ENCODE measurements at places on chromosomes 1 and 21.

DNA sequence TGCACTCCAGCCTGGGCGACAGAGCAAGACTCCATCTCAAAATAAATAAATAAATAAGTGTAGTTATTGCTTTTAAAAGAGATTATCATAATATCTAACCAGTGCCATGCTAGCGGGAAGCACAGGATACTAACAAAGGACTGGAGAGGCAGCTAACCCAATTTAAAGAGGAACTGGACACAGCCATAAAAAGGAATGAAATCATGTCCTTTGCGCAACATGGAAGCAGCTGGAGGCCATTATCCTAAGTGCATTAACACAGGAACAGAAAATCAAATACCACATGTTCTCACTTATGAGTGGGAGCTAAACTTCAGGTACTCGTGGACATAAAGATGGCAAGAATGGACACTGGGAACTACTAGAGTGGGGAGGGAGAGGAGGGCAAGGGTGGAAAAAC lies 54.9 kb downstream of the TM2D1 start:
- DNase-seq = no peak

DNA sequence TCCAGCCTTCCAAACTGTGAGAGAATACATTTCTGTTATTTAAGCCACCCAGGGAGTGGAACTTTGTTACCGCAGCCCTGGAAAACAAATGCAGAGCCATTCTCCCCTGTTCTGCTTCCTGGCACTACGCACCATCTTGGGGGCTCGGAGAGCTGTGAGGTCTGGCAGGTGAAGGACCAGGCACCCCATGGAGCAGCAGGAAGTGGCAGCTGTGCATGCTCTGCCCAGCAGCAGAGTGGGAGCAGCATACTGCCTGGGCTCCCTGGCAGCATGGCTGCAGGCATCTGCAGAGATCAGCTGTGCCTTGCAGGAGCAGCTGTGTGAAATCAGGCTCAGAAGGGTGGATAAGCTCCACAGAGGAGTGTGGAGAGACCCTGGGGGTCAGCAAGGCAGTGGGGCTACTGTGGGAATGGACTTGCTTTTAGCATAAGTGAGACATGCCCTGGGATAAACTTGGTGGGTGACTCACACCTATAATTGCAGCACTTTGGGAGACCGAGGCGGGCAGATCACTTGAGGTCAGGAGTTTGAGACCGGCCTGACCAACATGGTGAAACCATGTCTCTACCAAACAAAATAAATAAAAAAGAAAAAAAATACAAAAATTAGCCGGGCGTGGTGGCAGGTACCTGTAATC lies 17.7 kb upstream of the ZSCAN20 start:
- DNase-seq = no peak

DNA sequence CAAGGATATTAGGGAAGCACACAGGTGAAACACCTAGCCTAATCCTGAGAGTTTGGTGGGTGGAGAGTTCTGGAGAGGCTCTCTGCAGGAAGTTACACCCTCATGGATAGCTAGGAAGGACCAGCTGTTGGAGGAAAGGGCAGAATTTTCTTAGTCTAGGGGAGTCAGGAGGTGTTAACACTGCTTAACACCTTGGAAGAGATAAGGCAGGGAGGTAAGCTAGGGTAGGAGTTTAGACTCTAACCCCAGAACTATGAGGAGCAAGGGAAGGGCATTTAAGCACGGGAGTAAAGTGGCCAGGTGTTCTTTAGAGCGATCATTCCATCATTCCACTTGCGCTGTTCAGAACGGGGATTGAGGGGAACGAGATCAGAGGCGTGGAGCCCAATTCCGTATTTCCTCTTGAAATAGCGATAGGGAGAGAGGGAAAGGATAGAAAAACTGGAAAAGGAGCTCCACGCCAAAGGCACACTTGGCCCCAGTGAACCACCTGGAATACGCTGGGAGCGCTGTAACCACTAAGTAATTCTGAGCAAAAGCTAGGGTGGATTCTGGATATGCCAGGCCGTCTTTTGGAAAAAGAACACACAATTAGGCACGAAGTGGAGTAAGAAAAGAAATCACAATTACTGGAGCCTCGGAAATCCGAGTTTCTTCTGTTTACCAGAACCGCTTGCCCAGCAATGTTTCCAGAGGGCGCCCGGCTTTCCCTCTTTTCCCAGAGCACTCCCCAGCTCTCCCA lies 1.5 kb upstream of the GPR137B start:
- DNase-seq = no peak

- peak; percentile 66 for DNase-seq
These were observed at the start of gene UBE2Q1 for GRCh38 chr1:154557939-154558719. TSS of gene UBE2Q1 (minus strand) at chr1:154558662. CDS start at chr1:154558553, 109 bp downstream.

GRCh38 chr1:224098007-224098406 lies 15.9 kb upstream of the FBXO28 start:
- DNase-seq = no peak

DNA sequence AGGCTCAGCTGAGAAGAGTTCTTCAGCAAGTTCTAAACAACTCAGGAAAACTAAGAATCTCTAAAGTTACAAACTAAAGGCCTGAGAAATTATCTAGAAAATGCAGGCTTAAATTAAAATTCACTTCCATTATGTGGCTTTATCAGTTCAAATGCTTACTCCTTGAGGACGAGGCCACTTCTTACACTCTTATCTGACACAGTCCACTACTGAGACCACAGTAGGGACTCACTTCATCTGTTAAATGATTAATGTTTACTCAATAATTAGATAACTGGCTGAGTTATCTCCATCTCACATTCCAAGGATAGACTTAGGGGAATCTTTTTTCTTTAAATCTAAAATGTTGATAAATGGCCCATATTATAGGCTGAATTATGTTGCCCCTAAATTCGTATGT lies 1.6 kb downstream of the C1orf141 start:
- no peak for DNase-seq

DNA sequence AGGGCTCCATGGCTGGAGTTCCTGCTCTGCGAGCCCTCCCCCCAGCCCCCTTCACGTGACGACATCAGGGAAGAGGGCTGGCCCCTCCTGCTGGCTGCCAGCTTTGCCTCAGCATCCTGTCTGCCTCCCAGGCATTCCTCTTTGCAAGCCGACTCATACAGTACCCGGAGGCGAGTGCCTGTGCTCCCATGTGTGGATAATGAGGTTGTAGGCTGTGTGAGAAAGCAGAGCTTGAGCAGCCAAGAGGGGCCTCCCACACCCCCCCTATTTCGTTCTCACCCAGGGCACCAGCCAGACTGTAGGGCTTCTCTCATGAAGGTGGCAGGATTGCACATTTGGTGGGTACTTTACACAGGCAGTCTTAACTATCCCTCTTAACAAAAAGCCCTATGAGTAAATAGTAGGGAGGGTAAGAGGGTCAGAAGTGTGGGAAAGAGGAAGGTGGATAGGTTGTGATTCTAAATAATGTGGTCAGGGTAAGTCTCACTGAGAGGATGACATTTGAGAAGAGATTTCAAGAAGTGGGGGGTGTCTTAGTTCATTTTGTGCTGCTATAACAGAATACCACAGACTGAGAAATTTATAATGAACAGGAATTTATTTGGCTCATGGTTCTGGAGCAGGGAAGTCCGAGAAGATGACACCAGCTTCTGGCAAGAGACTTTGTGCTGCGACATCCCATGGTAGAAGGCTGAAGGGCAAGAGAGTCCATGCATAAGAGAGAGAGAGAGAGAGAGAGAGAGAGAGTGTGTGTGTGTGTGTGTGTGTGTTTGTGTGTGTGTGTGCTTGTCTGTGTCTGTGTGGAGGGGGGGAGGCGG lies 113.5 kb downstream of the OMA1 start:
- DNase-seq = peak; percentile 33

DNA sequence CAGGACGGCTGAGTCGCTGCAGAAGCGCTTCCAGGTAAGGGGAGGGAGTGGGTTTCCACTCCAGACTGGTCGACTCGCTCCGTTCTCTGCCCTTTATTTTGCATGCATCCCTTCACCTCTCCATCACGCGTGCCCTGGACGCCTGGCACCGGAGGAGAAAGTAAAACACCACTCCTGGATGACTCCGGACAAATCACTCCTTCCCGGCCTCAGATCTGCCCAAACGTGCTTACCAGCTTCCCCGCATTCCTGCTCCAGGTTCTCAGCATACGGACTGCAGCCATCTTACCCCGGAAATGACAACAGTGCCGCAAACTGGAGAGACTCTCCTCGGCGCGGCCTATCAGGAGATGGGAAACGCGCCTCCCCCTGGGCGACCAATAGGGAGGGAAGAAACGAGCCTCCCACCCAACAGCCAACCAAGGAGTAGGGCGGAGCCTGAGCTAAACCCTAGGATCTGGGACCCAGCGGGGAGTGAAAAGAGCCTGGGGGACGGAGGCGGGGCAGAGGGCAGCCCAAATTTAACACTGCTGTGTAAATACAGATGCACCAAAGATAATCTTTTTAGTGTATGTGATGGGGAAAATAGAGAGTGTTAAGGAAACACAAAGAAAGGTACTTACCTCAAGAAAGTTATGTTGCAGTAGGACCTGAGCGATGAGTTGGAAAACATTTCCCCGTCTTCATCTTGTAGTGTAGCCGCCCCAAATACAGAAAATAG lies at the start of gene DBT:
Gene DBT (minus strand): TSS at position 298 of the 721 bp plus-strand sequence. CDS start 14 bp downstream, at position 284.
- peak; percentile 93 for DNase-seq

- no peak for DNase-seq
These were observed 11.9 kb upstream of the NIBAN1 start for GRCh38 chr1:184986250-184986649.

GRCh38 chr21:44955798-44956175 lies 16.0 kb downstream of the SLX9 start:
- DNase-seq = no peak

- peak; percentile 78 for DNase-seq
These were observed 157.7 kb downstream of the TOMM20 start for GRCh38 chr1:234970731-234971476.

GRCh38 chr1:186648613-186649012 lies 31.6 kb downstream of the PTGS2 start:
- no peak for DNase-seq

- DNase-seq = no peak
These were observed 83.6 kb downstream of the CAMTA1 start for GRCh38 chr1:6868660-6869380.

GRCh38 chr1:116679091-116679827 lies 11.7 kb upstream of the IGSF3 start:
- no peak for DNase-seq

DNA sequence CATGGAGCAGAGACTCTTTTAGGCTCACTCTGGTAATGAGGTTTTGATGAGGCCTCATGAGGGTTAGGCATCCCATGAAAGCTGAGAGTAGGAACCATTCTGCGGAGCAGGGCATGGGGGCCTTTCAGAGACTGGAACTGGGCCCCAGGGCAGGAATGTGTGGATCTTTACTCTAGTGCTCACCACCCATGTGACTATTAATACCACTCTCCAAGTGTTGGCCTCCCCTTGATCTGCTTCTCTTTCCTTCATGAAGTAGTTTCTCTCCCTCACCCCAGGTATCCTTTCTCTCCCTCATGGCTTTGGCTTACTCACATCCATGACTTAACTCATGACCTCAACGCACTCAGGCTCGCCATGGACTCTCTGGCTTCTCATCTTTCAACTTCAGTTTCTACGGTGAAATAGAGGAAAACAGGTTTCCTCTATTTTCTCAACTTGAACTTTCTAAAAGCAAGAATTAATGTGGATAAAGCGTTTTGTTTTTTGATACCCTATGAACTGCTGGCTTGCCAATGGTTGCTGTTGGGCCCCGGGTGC lies 50.5 kb upstream of the GADD45A start:
- DNase-seq = no peak

- no peak for DNase-seq
These were observed 941 bp upstream of the ROR1 start for GRCh38 chr1:63772876-63773275.

DNA sequence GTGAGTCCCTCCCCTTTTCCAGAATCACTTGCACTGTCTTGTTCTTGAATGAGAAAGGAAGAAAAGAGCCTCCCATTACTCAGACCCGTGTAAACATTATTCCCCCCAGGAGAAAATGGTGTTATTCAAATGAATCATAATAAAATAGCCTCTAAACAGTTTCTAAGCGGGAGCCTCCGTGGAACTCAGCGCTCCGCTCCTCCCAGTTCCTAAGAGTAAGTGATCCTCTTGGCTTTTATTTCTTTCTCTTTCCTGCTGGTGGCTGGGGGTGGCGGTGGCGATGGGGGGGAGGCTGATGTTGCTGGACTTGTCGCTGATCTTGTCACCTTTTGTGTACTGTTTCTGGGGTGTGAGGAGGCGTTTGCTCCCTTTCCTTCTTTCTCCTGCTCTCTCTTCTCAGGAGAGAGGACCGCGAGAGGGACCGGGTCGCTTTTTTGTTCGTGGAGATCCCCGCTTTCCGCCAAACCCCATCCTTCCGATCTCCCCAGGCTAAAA lies 781 bp downstream of the PROX1 start:
- no peak for DNase-seq

- no peak for DNase-seq
These were observed 39.6 kb upstream of the CDC42BPA start for GRCh38 chr1:227357927-227358302.

- DNase-seq = no peak
These were observed 8.0 kb downstream of the IGFN1 start for GRCh38 chr1:201198598-201198997.
